Fibroblast of skin of abdomen (primary cell): ENCODE measurements at places on chromosomes 4 and X.

DNA sequence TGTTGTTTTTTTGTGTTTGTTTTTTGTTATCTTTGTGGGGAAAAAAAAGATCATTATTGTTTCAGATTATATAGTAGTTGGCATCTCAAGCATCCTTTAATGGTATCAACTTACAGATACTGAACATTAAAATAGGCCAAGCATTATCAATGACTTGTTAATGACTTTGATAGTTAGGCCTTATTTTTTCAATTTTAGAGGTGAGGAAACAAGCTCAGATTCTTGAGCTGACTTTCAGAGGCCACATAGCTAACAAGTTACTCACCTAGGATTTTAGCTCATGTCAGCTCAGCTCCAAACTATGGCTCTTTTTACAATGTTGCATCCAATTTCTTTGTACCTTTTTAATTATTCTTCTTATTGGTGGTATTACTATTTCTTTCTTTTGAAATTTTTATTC is 471 bp upstream of the PLAC8 start:
- peak; percentile 65 for DNase-seq

GRCh38 chrX:23811656-23812055 is 28.7 kb downstream of the SAT1 start:
- DNase-seq: no peak

DNA sequence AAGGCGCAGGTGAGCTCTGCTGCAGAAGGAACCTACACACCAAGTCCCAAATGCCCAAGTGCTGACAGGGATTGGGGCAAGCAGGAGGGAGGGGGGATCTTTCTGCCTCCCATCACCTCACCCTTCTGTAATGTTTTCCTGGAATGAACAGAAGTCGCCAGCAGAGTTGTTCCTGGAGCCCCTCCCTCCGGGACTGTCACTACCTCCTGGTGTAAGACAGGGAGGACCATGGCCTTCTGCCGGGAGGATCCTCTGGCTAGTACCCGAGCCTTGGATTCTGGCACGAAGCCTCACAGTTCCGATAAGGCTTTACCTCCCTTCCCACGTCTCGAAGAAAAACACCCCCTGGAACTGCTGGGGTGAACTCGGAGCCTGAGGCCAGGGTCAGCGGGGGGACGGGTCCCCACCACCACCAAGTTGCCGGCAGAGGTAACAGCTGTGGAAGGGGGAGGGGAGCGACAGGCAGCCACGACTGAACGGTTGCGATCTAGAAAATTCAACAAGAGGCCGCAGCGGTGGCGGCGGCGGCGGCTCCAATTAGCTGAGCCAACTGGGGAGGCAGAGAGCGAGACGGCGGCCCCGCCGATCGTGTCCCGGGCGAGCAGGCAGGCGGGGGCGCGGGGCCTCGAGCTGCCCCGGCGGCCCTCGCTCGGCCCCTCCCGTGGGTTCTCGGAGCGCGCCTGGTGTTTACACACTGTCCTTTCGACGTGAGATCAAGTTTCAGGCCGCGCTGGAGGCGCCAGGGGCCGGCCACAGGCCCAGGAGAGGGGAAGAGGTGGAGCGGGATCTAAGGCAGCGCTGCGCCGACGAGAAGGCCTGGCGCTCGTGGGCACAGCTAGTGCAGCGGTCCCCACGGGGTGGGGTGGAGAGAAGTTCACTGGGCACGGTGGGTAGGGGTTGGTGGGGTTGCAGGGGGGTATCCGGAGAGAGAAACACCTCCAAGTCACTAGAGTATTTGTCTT is 53.7 kb upstream of the BCOR start:
- no peak for DNase-seq

GRCh38 chrX:74922922-74923543 is 2.2 kb downstream of the NEXMIF start:
- no peak for DNase-seq

GRCh38 chr4:108311313-108311712 is 142.6 kb upstream of the LEF1 start:
- DNase-seq: no peak

DNA sequence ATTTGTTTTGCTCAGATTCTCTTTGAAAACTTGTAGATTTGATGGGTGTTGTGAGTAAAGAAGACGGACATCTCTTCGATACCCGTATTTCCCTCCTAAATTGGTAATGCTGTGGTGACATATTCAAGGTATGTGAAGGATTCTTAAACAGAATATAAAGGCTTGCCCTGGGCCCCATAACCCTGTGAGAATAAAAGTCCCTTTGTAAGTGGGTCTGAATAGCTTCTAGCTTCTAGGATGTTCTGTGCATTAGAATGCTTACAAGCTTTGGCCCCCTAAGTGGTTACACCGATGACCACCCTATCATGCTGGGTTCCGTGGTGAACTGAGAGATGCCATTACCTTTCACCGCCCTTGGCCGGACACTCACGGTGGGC is 574 bp upstream of the MOB1B start:
- no peak for DNase-seq

DNA sequence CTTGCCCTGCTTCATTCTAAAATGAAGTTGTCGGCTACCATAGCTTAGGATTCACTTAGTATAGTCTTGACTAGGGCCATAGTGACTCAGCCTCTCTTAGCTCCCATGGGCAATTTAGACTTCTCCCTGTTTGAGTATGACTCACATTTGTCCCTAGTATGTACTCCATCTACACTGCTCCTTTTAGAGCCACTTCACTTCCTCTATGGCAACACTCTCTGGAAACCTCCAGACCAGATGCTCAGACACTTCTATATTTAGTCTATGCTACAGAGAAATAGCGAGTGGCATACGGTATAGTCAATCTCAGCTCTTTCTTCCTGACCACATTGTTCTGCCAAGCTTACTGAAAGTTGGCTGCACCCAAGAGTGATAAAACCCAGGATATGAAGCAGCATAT is 11.2 kb downstream of the MEPE start:
- DNase-seq: peak; percentile 86

GRCh38 chr4:122293374-122294365 is 85.1 kb upstream of the ADAD1 start:
- peak; percentile 5 for DNase-seq

DNA sequence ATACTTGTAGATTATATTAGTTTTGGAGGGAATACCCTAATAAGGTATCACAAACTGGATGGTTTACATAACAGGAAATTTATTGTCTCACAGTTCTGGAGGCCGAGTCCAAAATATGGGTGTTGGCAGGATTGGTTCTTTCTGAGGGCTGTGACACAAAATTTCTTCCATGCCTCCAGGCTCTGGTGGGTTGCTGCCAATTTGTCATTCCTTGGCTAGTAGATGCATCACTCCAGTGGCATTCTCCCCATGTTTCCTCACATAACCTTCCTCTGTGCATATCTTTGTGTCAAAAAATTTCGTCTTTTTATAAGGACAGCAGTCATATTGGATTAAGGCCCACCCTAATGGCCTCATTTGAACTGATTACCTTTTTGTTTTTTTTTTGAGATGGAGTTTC is 49.3 kb downstream of the APELA start:
- no peak for DNase-seq

DNA sequence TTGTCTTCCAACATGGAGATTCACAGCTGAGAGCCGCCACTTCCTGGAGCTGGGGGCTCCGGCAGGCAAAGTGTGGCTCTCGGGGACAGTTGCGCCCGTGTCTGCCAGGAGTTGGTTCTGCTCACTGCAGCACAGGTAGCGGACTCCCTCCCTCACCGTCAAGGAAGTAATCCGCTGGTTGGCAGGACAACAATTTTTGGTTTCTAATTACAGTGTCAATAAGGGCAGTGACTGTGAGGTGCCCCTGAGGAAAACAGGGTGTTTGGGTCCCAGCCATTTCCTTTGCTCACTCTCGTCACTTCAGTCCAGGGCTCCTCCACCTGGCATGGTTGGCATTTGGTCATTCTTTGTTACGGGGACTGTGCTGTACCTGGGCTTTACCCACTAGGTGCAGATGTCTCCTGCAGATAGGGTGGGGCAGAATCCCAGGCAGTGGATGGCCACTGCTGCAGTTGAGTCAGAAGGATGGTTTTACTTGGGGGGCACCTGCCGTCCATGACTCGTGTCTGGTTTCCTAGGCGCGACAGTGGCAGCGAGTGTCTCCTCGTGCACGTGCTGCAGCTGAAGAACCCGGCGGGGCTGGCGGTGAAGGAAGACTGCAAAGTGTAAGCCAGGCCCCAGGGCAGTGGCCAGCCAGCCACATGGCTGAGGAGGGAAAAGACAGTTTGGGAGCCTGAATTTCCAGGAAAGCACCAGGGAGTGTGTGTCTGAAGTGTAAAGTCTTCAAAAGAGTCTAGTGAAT is 32.1 kb upstream of the CLCN4 start:
- no peak for DNase-seq

- no peak for DNase-seq
Observed at GRCh38 chr4:147580396-147580795, 36.8 kb upstream of the TMEM184C start.

DNA sequence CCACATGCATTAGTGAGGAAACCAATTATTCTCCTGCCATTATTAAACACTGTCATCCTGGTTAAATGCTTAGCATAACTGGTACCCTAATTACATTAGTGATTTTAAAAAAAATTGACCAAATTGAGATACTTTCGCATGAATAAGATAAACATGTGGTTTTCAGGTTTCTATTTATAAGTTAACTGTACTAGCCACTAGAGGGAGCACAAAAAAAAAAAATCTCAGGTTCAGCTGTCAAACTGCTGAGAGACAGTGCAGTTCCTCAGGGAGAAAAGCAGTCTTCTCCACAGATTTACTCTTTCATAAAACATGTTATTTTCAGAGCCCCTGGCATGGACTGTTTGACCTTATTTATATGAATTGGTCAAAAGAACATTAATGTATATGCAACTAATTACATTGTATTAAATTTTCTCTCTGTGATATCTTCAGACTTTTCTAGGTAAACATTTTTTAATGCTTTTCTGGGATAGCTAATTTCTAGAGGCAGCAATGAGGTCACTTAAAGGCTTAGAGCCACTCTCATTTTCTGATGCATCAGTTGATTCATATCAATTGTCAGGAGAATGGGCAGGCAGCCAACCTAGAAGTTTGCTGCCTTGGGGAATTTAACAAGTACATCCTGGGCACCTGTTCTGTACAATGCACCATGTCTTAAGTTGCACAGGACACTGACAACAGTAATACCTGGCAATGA is 167.5 kb downstream of the CDS1 start:
- peak; percentile 48 for DNase-seq

GRCh38 chr4:95590615-95591014 is 41.8 kb upstream of the UNC5C start:
- DNase-seq: no peak

- no peak for DNase-seq
Observed at GRCh38 chr4:42018451-42018850, 28.1 kb downstream of the SLC30A9 start.

- no peak for DNase-seq
Observed at GRCh38 chr4:174989791-174990190, 71.6 kb downstream of the ADAM29 start.

DNA sequence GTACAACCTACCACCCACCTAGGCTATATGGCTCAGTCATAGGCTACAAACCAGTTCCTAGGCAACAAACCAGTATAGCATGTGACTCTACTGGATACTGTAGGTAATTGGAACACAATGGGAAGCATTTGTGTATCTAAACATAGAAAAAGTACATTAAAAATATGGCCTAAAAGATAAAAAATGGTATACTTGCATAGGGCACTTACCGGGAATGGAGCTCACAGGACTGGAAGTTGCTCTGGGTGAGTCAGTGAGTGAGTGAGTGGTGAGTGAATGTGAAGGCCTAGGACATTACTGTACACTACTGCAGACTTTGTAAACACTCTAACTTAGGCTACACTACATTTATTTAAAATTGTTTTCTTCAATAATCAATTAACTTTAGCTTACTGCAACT is 139.2 kb upstream of the RBPJ start:
- peak; percentile 39 for DNase-seq

DNA sequence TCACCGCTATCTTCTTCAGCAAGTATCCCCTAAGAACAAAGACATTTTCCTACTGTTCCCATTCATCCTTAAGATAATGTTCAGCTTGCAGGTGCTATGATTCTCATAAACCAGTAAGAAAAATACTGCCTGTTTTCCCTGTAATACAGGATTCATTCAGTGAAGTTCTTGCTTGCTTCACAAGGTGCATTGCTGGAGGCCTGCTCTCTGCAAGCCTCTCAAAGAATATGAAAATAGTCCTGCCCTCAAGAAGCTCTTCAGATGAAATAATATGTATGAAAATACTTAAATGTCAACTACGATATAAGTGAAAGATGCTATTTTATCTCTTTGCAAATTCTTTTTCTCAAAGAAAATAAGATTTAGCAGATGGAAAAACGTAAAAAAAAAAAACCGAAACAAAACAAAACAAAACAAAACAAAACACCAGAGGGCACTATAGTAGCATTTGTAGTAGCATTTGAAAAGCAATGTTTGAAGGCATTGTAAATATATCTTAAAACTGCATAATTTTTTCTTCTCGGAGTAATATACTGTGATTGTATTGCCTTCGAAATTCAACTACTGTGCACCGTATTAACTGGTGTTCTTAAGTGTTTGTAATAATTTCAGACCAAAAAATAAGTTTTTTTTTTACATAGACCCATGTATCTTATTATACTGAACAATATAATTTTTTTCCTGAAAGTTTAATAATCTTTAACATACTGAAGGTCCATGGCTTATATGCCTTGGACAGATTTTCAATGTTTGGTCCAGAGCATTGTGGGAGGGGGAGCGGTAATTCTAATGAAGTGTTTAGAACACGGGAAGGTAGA is 26.0 kb downstream of the ADH4 start:
- DNase-seq: no peak

- no peak for DNase-seq
Observed at GRCh38 chr4:61877266-61877665, 677.1 kb downstream of the ADGRL3 start.

DNA sequence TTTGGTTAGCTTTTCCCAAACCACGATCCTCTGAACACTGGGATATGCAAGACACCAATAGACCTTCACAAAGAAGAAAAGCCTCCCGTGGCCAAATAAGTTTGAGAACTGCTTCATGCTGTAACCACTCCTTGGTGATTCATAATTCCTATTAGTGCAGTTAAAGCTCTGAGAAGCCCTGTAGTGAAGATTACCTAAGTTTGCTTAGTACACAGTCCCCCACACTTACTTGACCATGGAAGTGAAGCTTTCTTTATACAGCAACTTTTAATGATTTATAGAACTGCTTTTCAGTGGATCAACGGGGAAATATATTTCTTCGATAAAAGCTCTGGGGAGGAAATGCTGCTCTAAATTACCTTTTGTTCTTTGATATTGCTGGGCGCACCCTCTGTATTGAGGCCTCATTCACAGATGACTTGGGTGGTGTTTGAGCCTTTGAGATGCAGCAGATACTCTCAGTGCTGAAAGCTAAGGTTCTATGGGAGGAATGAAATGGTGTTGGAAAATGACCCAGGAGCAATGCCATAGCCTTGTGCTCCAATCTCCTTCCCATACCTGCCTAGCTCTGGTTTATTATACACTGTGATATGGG is 67.4 kb downstream of the CBLL2 start:
- peak; percentile 24 for DNase-seq
